ENCODE measurements at places on chromosomes 11 and 22. TPM values are rescaled to one million over a fixed set of nuclear protein-coding genes. Genes with fewer than 3 reads are reported as not detected.

GLYAT gene
- not detected for total RNA-seq

TRIM51 gene
- not detected for total RNA-seq

LDHAL6A gene
- total RNA-seq, result not detected

HEPHL1 gene
- not detected for total RNA-seq

TBCEL gene
- total RNA-seq, result 17.2 TPM

CNIH2 gene
- 0.37 TPM for total RNA-seq

OR51B5 gene
- total RNA-seq, result 0.40 TPM

PRRG4 gene
- 0.06 TPM for total RNA-seq

NTM gene
- 35.0 TPM for total RNA-seq

RASGRP2 gene
- total RNA-seq, result not detected

TRIM34 gene
- total RNA-seq, result 21.3 TPM

EHF gene
- 0.06 TPM for total RNA-seq

TEX12 gene
- 0.13 TPM for total RNA-seq

E2F8 gene
- total RNA-seq, result 0.79 TPM

NUP50 gene
- total RNA-seq, result 29.8 TPM

EMID1 gene
- not detected for total RNA-seq

MS4A15 gene
- total RNA-seq, result not detected

SDHAF2 gene
- total RNA-seq, result 42.9 TPM

NARS2 gene
- 9.8 TPM for total RNA-seq

PTPRCAP gene
- 0.26 TPM for total RNA-seq

OR2AT4 gene
- total RNA-seq, result not detected

CRYBB2 gene
- total RNA-seq, result not detected

P2RX6 gene
- total RNA-seq, result 1.4 TPM

SCN2B gene
- not detected for total RNA-seq

MOV10L1 gene
- total RNA-seq, result 7.8 TPM

KDM4D gene
- total RNA-seq, result 0.53 TPM

TRPM5 gene
- not detected for total RNA-seq

PLEKHA7 gene
- total RNA-seq, result 0.31 TPM

GTSE1 gene
- 3.3 TPM for total RNA-seq

AP1B1 gene
- total RNA-seq, result 79.1 TPM

All from aortic smooth muscle cell (primary cell).